ENCODE measurements at places on chromosomes 7 and 10. TPM values are rescaled to one million over a fixed set of nuclear protein-coding genes. Genes with fewer than 3 reads are reported as not detected.

The UPK3B gene
- 1.1 TPM for total RNA-seq

The CPXM2 gene
- total RNA-seq, result 200 TPM

The SLC25A28 gene
- total RNA-seq, result 44.3 TPM

The UCMA gene
- not detected for total RNA-seq

The PNLIPRP3 gene
- not detected for total RNA-seq

The EIF3A gene
- total RNA-seq, result 82.2 TPM

The HOXA7 gene
- 6.2 TPM for total RNA-seq

The FEZF1 gene
- total RNA-seq, result not detected

The VAX1 gene
- total RNA-seq, result not detected

The HABP2 gene
- total RNA-seq, result not detected

The SYT15B gene
- total RNA-seq, result 2.6 TPM

The AZGP1 gene
- total RNA-seq, result 0.33 TPM

The PODXL gene
- total RNA-seq, result 46.7 TPM

The DGKB gene
- 1.5 TPM for total RNA-seq

The XRCC2 gene
- 0.43 TPM for total RNA-seq

The SLC4A2 gene
- 212 TPM for total RNA-seq

The RAPGEF5 gene
- total RNA-seq, result 56.9 TPM

The RNF133 gene
- total RNA-seq, result 0.83 TPM

The UBTD1 gene
- total RNA-seq, result 16.5 TPM

The FLNC gene
- total RNA-seq, result 856 TPM

The CHST12 gene
- total RNA-seq, result 21.4 TPM

The MMP21 gene
- total RNA-seq, result 0.38 TPM

The SCIN gene
- total RNA-seq, result 0.79 TPM

The MPP7 gene
- 37.1 TPM for total RNA-seq

The LEP gene
- 1.5 TPM for total RNA-seq

The CDHR3 gene
- 3.5 TPM for total RNA-seq

The AEBP1 gene
- 783 TPM for total RNA-seq

The ZNF746 gene
- total RNA-seq, result 13.1 TPM

The GSDME gene
- 33.4 TPM for total RNA-seq

The SLC16A12 gene
- total RNA-seq, result 0.51 TPM
